Peyer's patch (tissue), 4 donors: ENCODE measurements at places on chromosomes 3 and 15. TPM values are rescaled to one million over a fixed set of nuclear protein-coding genes. Genes with fewer than 3 reads are reported as not detected.

Gene FAM3D
- total RNA-seq = 47.0 TPM

GRCh38 chr15:70974004-70974832, 81.6 kb downstream of the LRRC49 start:
- no peak for DNase-seq
- no peak overlapping the region for H3K27ac ChIP-seq
- H3K4me3 ChIP-seq = no peak overlapping the region

Gene LRTM1
- total RNA-seq = not detected

Gene SYNPR
- total RNA-seq = not detected

DNA sequence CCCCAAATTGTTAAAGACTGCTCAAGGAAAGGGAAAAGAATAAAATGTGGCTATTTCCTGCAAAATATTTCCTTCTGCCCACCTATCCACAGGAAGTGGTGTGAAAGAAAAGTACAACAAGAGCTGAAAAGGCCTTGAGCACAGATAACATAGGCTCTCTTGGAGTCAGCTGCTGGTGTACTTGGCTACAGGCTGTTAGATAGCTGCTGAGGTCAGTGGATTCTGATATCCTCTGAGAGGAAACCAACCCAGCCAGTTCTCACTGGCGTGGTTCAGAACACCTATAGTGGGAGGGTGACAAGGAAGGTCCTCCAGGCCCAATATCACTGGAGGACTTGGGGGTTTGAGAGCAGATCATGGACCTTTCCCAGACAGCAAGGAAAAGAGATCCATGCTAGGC, 124.4 kb upstream of the GAP43 start:
- no peak overlapping the region for H3K27ac ChIP-seq
- no peaks in the 10 kb centered on the region for H3K36me3 ChIP-seq
- no peaks in the 10 kb centered on the region for H3K27me3 ChIP-seq
- H3K4me3 ChIP-seq = no peak overlapping the region
- H3K4me1 ChIP-seq = no peaks in the 10 kb centered on the region

- H3K36me3 ChIP-seq = no peaks in the 10 kb centered on the region
- peaks cover 12% of the 10 kb centered on the region for H3K4me1 ChIP-seq
- no peak for DNase-seq
These were observed 63.2 kb downstream of the AKAP13 start for GRCh38 chr15:85443593-85444087.

Gene SLC38A3
- not detected for total RNA-seq

DNA sequence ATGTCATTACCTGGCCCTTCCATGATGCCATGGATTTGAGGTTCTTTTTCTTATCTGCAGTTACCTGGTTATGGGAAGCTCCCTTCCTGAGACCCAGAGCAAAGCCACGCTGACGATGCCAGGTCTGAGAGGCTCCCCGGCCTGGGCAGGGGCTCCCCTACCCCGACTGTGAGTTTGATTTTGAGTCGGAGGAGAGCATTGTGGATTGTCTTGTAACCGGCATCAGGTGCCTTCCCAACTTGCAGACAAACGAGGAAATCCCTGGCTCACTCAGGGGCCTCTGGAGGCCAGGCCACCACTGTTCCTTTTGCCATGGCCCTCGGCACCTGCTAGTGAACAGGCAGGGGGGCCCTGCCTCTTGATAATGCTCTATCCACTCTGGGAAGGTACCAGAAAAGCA, 151.4 kb downstream of the ATP10A start:
- no peak overlapping the region for H3K4me3 ChIP-seq
- H3K27me3 ChIP-seq = no peaks in the 10 kb centered on the region
- peak; percentile 6 for DNase-seq
- no peaks in the 10 kb centered on the region for H3K4me1 ChIP-seq

- no peak for DNase-seq
- no peaks in the 10 kb centered on the region for H3K4me1 ChIP-seq
- peak overlapping the region; percentile 57 for H3K4me3 ChIP-seq
- H3K27me3 ChIP-seq = no peaks in the 10 kb centered on the region
- no peaks in the 10 kb centered on the region for H3K36me3 ChIP-seq
- no peak overlapping the region for H3K27ac ChIP-seq
These were observed 152.9 kb upstream of the GOLIM4 start for GRCh38 chr3:168248383-168249204.

Gene CSPG4
- 7.4 TPM for total RNA-seq

Gene TJP1
- 109 TPM for total RNA-seq

- no peak overlapping the region for H3K27ac ChIP-seq
- no peaks in the 10 kb centered on the region for H3K27me3 ChIP-seq
- no peaks in the 10 kb centered on the region for H3K36me3 ChIP-seq
- no peak for DNase-seq
These were observed 230.0 kb upstream of the MCTP2 start for GRCh38 chr15:94001255-94001801.

- H3K27me3 ChIP-seq = no peaks in the 10 kb centered on the region
- DNase-seq = no peak
- no peaks in the 10 kb centered on the region for H3K4me1 ChIP-seq
- no peak overlapping the region for H3K27ac ChIP-seq
- no peaks in the 10 kb centered on the region for H3K36me3 ChIP-seq
- H3K4me3 ChIP-seq = no peak overlapping the region
These were observed 97.4 kb downstream of the SLC9A9 start for GRCh38 chr3:143750841-143751240.

GRCh38 chr15:55834331-55834730, 91.4 kb upstream of the PRTG start:
- H3K27ac ChIP-seq = no peak overlapping the region
- no peak overlapping the region for H3K4me3 ChIP-seq
- H3K36me3 ChIP-seq = no peaks in the 10 kb centered on the region
- H3K4me1 ChIP-seq = no peaks in the 10 kb centered on the region
- no peaks in the 10 kb centered on the region for H3K27me3 ChIP-seq

DNA sequence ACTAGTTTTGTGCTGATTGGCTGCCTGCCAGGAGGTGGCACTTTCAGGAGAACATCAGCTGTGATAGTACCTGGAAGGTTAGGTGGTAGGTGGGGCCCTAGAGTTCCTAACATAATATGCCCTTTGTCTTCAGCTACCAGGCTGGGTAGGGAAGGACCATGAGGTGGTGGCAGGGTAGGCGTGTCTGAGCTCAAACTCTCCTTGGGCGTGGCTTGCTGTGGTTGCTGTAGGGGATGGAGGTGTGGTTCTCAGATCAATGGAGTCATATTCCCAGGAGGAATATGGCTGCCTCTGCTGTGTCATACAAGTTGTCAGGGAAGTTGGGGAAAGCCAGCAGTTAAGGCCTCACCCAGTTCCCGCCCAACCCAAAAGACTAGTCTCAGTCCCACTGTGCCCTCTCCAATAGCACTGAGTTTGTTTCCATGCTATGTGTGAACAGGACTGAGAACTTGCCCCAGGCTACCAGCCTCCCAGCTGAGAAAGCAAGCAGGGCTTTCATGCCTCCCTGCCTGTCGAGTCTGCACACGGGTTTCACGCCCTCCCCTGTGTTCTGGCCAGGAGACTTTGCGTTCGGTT, 107.7 kb downstream of the CHCHD4 start:
- no peak overlapping the region for H3K27ac ChIP-seq
- no peaks in the 10 kb centered on the region for H3K4me1 ChIP-seq
- H3K4me3 ChIP-seq = no peak overlapping the region
- H3K36me3 ChIP-seq = no peaks in the 10 kb centered on the region
- no peaks in the 10 kb centered on the region for H3K27me3 ChIP-seq

- no peak overlapping the region for H3K4me3 ChIP-seq
- no peak for DNase-seq
- H3K27me3 ChIP-seq = no peaks in the 10 kb centered on the region
These were observed 180.9 kb upstream of the TBL1XR1 start for GRCh38 chr3:177378168-177378567.

- H3K4me1 ChIP-seq = no peaks in the 10 kb centered on the region
- H3K4me3 ChIP-seq = no peak overlapping the region
- DNase-seq = no peak
- no peaks in the 10 kb centered on the region for H3K36me3 ChIP-seq
These were observed 219.9 kb upstream of the NECTIN3 start for GRCh38 chr3:110851736-110852135.

- no peak for DNase-seq
- H3K27me3 ChIP-seq = no peaks in the 10 kb centered on the region
- no peak overlapping the region for H3K4me3 ChIP-seq
- no peaks in the 10 kb centered on the region for H3K4me1 ChIP-seq
- H3K27ac ChIP-seq = no peak overlapping the region
These were observed 34.4 kb upstream of the TRH start for GRCh38 chr3:129940086-129940485.

Gene SLC22A14
- total RNA-seq = not detected

- DNase-seq = no peak
- H3K36me3 ChIP-seq = no peaks in the 10 kb centered on the region
These were observed 82.6 kb downstream of the ARHGAP31 start for GRCh38 chr3:119376758-119377157.

DNA sequence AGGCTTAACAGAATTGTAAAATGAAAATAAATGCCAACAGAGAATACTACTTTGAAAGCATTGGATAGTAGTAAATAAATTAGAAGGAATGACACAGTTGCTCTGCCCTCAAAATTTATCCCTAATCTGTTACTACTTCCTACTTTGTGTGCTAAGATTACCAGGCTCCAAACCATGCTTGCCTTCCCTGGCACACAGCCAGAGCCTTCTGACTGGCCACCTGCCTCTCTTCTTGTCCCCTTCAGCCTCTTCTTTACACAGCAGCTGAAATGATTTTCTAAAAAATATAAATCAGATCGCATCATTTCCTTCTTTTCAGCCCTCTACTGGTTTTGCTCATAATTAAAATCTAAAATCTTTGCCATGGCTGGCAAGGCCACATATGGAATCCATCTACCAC, 334.1 kb downstream of the FHIT start:
- H3K27me3 ChIP-seq = no peaks in the 10 kb centered on the region
- no peaks in the 10 kb centered on the region for H3K36me3 ChIP-seq
- H3K27ac ChIP-seq = no peak overlapping the region
- DNase-seq = no peak
- H3K4me1 ChIP-seq = no peaks in the 10 kb centered on the region
- H3K4me3 ChIP-seq = no peak overlapping the region

- no peak overlapping the region for H3K27ac ChIP-seq
- no peak overlapping the region for H3K4me3 ChIP-seq
- H3K4me1 ChIP-seq = no peaks in the 10 kb centered on the region
- DNase-seq = no peak
- no peaks in the 10 kb centered on the region for H3K27me3 ChIP-seq
These were observed 282.6 kb downstream of the VPS13C start for GRCh38 chr15:61777689-61778088.

GRCh38 chr15:69074001-69074842, 59.7 kb downstream of the NOX5 start:
- peak overlapping the region; percentile 35 for H3K4me3 ChIP-seq
- no peak for DNase-seq

DNA sequence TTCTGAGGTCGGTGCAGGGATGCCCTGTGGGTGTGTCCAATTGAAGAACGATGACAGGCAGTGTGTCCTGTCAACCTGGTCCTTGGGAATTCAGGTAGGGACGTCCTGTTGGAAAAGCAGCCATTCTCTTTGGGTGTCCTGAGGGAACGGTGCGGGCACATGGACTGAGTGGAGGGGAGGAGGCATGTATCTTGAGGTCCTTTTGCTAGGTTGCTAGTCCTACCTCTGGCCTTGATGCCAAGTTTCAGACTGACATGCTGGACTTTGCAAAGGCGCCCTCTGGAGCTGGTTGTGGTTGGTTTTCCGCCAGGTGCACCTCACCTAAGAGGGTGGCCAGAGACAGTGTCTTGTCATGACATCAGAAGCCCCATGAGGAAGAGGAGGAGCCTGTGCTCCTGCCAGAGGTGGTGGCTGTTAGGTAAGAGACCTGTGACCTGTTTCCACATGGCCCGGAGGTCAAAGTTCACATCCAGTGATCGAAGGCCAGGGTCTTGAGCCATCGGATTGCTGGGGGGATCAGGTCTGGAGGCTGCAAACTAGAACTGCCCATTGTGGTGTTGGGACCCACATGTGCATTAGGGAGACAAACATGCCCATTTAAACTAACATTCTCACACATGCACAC, 106.3 kb downstream of the SNRPN start:
- no peak for DNase-seq
- no peaks in the 10 kb centered on the region for H3K4me1 ChIP-seq
- H3K27me3 ChIP-seq = no peaks in the 10 kb centered on the region
- no peak overlapping the region for H3K27ac ChIP-seq
- no peak overlapping the region for H3K4me3 ChIP-seq
